ENCODE measurements at places on chromosomes 2 and 18.

- no peak overlapping the region for H3K4me3 ChIP-seq
- H3K27ac ChIP-seq = no peak overlapping the region
- H3K36me3 ChIP-seq = no peaks in the 10 kb centered on the region
- no peak for DNase-seq
- peaks cover 31% of the 10 kb centered on the region for H3K27me3 ChIP-seq
Measured at GRCh38 chr2:219410390-219410789, 7.8 kb upstream of the DES start.

DNA sequence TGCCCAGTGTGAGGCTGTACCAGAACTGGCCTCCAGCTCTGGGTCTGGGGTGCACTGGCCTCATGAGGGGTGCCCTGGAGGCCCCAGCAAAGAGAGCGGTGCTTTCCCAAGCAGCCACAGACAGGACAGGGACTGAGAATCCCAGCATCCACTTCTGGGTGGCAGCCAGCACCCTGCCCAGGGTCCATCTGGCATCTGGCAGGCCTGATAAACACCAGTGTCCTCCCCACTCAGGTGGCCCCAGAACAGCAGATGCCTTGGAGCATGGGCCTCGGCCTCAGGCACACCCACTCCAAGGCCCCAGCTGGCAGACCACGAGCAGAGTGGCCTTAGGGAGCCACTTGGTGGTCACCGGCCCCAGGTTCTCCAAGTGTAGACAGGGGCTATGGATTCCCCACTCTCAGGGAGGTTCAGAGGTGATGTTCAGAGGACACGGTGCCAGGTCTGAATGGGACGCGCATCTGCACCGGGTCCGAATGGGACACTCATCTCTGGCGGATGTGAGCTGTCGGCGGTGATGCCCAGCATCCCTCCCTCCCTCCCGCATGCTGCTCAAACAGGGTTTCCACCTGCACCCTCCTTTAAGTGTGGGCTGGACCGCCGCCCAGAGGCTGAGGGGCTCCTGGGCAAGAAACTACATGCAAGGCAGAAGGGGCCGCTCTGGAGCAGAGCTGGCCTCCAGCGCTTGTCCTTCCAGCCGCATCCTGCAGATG, 82.2 kb upstream of the GPC1 start:
- no peak for DNase-seq
- peaks cover 4% of the 10 kb centered on the region for H3K27me3 ChIP-seq
- H3K36me3 ChIP-seq = no peaks in the 10 kb centered on the region
- H3K27ac ChIP-seq = no peak overlapping the region
- H3K4me1 ChIP-seq = no peaks in the 10 kb centered on the region
- H3K4me3 ChIP-seq = no peak overlapping the region

DNA sequence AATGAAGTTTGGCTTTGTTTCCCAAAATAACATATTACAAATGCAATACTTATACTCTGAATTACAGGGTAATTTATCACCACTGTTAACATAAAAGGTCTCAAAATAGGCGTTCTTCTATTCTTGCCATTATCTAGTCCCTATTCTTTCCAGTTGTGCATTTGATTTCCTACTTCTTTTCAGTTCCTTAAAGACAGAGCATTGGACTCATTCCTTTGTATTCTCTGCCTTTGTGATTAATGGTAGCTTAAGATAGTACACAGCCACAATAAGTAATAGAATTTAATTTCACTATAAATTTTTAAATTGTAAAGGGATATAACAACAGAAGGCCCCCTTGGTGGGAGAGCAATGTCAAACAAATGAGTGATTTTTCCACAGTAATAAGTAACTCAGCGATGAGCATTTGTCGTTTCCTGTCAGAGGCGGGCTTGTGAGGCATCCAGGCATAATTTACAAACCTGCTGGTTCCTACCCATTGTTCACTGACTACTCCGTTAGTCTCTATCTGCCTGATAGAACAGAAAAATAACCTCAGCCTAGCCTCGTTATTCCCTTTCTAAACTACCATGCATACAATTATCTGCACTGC, 456.6 kb upstream of the REG3G start:
- H3K27ac ChIP-seq = no peak overlapping the region
- no peak overlapping the region for H3K4me3 ChIP-seq
- no peaks in the 10 kb centered on the region for H3K4me1 ChIP-seq
- H3K36me3 ChIP-seq = no peaks in the 10 kb centered on the region
- DNase-seq = no peak

DNA sequence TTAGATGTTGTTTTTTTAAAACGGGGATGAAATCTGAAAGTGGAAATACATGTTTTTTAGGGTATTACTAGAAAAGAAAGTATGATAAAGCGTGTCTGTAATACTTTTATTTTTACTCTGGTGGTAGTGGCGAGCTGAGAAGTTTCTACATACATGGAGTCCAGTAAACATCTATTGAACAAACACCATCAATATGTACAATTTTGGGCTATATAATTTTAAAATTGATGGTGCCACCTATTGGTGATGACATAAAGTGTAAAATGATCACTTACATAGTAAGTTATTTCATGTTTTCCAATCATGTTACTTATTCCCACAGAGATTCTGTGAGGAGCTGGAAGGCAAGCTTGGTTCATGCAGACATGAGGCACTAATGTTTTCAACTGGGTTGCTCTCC, 31.5 kb upstream of the NFE2L2 start:
- peaks cover 2% of the 10 kb centered on the region for H3K36me3 ChIP-seq
- H3K4me3 ChIP-seq = no peak overlapping the region
- H3K4me1 ChIP-seq = peaks cover 36% of the 10 kb centered on the region
- DNase-seq = no peak
- H3K27me3 ChIP-seq = no peaks in the 10 kb centered on the region
- peak overlapping the region; percentile 39 for H3K27ac ChIP-seq

Measured in activated CD8-positive, alpha-beta memory T cell treated with anti-CD3 and anti-CD28 coated beads, Interleukin-2, amount 10 ng/mL, durations not matched to agents 7 days and 5 days (primary cell).